GM10248 (cell line): ENCODE measurements at places on chromosomes 5 and 9.
A peak's percentile ranks its signal among the peaks of the same experiment; 100 is the strongest.

DNA sequence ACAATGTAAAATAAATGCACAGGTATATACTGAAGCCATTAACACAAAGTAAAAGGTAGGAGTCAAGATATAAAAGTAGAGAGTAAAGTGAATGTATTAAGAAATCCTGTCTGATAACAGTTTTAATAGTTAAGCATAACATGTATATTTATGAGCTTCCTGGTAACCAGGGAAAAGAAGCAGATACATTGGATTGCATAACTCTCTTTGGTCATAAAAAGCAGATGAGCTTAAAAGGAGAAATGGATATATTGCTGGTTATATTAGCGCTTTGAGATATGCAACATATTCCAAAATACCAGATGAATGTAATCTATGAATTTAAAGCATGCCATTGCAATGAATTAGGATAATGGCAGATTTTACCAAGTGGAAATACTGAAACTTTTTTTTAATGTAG lies 6.2 kb upstream of the TNFSF8 start:
- DNase-seq = no peak

DNA sequence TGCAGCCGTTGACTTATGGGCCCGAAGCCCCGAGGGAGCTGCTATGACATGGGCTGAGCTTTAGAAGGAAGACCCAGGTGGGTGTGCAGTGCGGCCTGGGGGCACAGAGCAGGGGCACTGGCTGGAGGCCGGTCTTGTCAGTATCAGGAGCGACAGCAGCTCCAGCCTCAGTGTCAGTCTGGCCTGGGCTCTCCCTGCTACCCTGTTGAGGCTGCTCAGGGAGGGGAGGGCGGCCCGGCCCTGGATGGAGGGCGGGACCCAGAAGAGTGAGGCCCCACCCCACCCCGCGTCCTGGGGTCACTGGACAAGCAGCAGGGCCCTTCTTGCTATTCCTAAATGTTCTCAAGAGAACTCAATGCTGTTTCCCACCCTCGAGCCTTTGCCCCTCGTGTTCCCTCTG lies 18.0 kb downstream of the GFI1B start:
- no peak for DNase-seq

DNA sequence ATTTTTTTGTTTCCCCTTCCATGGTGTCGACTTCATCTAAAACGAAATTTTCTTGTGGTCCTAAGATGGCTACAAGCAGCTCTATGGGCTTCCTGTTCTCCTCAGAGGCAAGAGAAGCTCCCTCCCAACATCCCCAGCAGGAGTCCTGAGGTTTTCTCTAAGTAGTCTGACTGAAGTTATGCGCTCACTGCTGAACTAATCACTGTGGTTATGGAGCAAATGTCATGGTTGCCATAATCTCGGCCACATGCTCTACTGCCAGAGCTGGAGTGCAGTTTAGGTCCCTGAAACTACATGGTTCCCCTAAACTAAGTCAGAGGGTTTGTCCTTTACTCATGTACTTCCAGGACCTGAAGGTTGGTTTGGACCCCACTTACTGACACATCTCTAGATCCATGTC lies 68.0 kb upstream of the MAMDC2 start:
- no peak for DNase-seq

DNA sequence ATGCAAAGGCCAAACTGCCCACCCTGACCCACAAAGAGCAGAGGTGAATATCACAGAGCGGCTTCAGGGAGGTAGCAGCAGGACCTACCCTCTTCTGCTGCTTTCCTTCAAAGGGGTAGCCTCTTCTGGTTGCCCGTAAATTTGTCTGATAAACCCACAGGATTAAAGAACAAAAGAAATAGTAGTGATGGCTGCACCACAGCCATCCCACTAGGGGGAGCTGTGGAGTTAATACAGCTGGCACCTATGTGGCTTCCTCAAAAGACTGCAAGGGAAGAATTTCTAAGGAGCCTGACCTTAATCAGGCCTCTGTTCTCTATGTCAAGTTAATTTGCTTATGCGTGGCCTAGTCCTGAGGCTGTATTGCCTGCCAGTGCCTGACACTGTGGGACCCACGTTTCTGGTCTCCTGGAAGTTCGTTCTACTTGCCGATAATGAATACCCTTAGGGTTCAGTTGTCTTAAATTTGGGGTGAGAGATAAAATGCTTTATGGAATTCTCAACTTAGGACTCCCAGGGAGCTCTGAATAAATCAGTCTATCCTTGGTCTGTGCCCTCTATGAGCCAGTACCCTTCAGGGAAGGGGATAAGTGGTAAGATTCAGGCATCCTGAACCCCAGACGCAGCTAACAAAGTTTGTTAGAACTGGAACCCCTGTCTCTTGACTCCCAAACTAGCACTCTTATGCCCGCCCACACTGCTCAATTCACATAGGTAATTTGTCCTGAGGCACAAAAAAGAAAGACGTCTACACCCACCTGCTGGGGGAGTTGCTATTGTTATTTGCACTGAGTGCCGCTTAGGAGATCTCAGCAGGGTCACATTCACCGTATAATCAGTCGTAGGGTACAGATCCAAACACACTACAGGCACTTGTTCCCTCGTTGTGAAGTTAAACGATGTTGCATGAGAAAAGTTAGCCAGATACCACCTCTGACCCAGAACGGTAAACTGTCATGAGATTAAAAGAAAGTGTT lies 77.1 kb downstream of the SUSD1 start:
- DNase-seq = peak; percentile 69

DNA sequence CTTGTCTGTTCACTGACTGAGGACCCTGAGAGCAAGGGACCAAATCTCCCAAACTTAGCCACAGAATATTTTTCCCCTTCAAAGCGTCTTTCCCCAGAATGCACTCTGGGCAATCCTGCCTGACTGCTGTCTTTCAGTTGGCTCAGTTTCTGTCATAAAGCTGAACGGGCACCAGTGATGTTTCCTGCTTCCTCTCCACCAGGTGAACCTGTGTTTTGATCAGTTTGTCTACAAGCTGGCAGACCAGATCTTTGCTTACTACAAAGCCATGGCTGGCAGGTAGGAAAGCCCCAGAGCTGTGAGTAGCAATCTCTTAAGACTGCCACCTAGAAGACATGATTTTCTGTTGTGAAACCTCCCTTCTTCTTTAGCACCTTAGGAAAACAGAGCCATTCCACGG lies 61.8 kb downstream of the CYFIP2 start:
- no peak for DNase-seq

DNA sequence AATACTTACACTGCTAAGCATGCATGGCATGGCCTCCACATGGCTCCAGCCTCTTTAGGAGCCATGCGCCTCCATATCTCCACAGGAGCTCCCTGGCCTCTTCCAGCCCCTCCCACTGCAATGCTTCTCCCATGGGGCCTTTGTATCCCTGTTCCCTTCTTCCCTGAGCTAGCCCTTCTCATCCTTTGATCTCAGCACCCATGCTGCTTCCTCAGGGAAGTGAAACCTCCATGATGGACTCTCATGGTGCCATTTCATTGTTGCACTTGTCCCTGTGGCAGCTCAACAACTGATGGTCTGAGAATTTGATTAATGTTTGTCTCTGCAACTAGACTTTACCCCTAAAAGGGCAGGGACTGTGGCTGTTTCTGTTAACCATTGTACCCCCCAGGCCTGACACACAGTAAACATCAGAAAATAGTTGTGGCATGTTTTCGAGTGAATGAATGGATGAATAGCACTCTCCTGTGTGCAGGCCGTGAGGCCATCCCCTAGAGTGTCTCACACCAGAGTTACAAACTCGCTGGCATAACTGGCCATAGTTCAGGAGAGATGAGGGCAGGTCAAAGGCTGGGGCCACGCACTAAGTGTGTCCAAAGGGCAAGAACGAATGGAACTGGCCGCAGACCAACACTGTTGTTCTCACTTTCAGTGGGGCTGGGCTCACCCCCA lies 6.6 kb downstream of the IDNK start:
- DNase-seq = no peak

GRCh38 chr9:121261107-121261460 lies 6.9 kb upstream of the GSN start:
- DNase-seq = no peak

GRCh38 chr5:149946118-149946517 lies 1.5 kb upstream of the PDE6A start:
- DNase-seq = no peak

- DNase-seq = no peak
Measured at GRCh38 chr5:57432876-57433275, 49.7 kb downstream of the ACTBL2 start.

DNA sequence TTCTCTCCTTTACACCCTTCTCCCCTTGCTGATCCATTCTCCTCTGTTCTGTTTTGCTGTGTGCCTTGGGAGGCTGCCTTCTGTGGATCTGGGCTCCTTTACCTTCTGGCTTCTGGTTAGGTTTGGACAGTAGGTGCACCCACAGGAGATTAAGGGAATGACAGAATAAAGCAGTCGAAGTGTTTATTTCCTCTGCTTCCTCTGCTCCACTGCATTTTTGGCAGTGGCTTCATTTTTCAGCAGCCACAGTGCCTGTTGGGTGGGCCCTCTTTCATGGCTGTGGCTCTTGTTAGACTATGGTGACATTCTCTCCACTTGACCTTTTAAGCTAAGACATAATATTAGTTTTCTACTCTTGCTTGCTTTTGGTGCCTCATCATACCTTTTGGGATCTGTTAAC lies 144.1 kb downstream of the CCDC171 start:
- no peak for DNase-seq

DNA sequence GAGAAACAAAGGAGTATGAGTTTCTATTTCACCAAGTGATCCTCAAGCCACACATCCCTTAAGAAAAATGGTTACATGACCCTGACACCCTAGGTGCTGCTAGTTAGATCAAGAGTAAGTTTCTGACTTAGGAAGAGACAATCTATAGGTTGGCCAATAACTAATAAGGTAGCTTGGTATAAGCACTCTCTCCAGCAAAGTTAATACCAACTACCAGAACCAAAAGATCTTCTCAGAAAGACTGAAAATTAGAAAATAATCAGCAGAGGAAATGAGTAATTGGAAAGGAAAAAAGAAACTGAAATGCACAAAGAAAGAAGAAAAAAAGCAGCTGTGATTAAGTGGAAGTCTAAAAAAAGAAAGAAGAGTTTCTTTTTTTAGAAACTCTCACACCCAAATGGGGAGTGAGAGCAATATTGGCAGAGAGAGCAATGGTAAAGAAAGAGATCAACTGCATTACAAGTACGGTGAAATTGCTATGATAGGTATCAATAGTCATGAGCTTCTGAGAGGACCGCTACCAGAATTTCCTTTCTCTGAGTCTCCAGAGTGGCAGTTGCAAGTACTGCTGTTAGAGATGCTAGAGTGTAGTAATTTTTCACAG lies 195.5 kb downstream of the TMEM167A start:
- peak; percentile 18 for DNase-seq

- no peak for DNase-seq
Measured at GRCh38 chr5:158732345-158732744, 367.4 kb downstream of the EBF1 start.

- no peak for DNase-seq
Measured at GRCh38 chr5:57551251-57551650, 68.6 kb upstream of the ACTBL2 start.
